ENCODE measurements at places on chromosomes 3 and 15. TPM values are rescaled to one million over a fixed set of nuclear protein-coding genes. Genes with fewer than 3 reads are reported as not detected.

Gene CACNA2D2
- 5.8 TPM for polyA plus RNA-seq

DNA sequence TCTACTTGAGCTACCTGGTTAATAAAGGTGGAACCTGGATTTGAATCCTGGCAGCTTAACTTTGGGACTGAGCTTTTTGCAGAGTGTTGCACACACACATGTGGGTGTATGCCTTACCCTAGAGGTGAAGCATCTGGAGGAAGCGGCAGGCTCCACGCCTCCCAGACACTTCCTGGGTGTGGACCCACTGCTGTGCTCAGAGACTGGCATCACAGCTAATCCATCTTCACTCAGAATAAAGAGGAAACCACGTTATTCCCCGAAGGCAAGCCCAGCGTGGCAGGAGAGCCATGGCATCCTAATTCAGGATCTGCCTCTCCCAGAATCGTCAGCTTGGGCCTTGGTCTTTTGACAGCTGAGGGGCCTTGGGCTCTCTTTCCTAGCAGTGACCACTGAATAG lies 25.5 kb downstream of the CCDC13 start:
- DNase-seq: no peak

Gene LRRC34
- polyA plus RNA-seq: 10.6 TPM

Gene AADAC
- 0.19 TPM for polyA plus RNA-seq

DNA sequence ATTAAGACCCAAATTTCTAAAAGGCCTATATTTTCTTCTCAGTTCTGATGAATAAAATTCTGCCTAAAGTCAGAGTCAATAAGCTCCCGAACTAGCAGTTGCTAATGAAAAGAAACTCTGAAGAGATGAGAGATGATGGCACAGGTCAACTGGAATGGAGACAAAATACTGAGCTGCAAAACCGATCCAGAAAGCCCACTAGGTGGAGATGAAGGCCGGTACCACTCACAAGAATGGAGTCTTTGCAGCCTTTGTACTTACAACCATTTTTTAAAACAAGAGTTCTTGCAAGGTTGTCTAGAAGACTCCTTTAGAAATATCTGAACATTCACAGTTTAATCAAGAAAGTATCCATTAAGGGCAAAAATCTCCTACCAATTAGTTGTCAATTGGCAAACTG lies 119.9 kb upstream of the TJP1 start:
- DNase-seq: no peak

GRCh38 chr3:152359385-152360248 lies 90.9 kb downstream of the MBNL1 start:
- no peak for DNase-seq

- peak; percentile 5 for DNase-seq
Measured at GRCh38 chr3:74139648-74140047, 474.8 kb downstream of the CNTN3 start.

- DNase-seq: no peak
Measured at GRCh38 chr3:151356794-151357462, 27.6 kb upstream of the P2RY13 start.

Gene TBC1D5
- 25.5 TPM for polyA plus RNA-seq

Gene AHSG
- polyA plus RNA-seq: not detected

DNA sequence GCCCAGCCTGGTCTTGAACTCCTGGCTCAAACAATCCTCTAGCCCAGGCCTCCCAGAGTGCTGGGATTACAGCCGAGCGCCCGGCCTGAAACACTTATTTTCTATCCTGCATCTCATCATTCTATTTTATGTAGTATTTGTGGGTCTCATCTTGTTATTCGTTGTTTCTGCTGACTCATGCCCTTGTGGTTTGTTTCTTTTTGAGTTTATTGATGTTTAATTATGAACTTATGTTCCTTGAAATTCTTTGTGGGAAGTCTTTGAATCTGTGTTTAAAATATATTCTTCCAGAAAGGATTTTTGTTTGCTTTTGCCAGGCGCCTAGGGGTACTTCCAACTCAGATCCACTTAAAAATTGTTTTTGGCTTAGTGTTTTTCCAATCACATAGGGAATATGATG lies 78.3 kb upstream of the C15orf39 start:
- no peak for DNase-seq

- DNase-seq: no peak
Measured at GRCh38 chr3:114308830-114309229, 15.0 kb downstream of the TIGIT start.

DNA sequence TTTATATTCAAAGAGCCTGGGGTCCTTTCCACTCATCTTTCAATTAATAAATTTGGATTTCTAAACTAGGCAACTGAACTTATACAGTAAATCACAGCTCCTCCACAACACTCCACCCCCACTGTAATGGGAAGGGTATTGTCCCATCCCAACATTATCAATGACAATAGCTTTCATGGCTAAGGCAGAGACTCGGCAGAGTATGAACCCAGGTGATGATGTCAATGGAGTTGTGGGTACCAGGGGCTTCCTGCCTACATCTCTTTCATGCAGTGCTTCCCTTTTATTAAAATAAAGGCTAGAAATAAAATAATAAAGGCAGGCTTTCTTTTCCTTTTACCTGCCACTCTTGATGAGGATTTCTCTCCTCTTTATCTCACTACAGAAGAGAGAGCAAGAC lies 109.5 kb downstream of the ADAM10 start:
- DNase-seq: no peak

GRCh38 chr15:23447107-23447500 lies at the start of gene GOLGA6L2:
TSS of gene GOLGA6L2 (minus strand) at chr15:23447243. CDS start at chr15:23447181, 62 bp downstream.
- no peak for DNase-seq

GRCh38 chr3:141425523-141426233 lies 57.4 kb downstream of the ZBTB38 start:
- DNase-seq: no peak

Gene ANO10
- 19.4 TPM for polyA plus RNA-seq

Gene SLC2A2
- polyA plus RNA-seq: 0.10 TPM

All from muscle of back (tissue), 13 donors.